EL (cell line): ENCODE measurements at places on chromosomes 5 and 9.

GRCh38 chr9:83019246-83019645 is 43.7 kb downstream of the RASEF start:
- no peak for DNase-seq

DNA sequence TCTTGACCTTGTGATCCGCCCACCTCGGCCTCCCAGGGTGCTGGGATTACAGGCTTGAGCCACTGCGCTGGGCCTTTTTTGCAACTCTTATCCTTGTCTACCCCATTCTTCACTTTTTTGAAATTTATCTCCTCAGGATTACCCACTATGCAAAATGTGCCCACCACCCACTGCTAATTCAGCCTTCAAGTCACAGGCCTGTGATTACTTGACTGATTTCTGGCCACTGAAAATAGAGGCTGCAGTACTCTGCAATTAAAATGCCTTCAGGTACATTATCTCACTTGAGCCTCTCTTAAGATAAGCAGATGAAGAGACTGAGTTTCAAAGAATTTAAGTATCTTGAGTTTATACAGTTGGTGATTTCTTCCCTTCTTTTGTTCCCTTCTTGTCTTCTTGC is 112.4 kb upstream of the SPATA31D4 start:
- DNase-seq, result no peak

GRCh38 chr5:34639852-34640626 is 16.1 kb upstream of the RAI14 start:
- peak; percentile 81 for DNase-seq

DNA sequence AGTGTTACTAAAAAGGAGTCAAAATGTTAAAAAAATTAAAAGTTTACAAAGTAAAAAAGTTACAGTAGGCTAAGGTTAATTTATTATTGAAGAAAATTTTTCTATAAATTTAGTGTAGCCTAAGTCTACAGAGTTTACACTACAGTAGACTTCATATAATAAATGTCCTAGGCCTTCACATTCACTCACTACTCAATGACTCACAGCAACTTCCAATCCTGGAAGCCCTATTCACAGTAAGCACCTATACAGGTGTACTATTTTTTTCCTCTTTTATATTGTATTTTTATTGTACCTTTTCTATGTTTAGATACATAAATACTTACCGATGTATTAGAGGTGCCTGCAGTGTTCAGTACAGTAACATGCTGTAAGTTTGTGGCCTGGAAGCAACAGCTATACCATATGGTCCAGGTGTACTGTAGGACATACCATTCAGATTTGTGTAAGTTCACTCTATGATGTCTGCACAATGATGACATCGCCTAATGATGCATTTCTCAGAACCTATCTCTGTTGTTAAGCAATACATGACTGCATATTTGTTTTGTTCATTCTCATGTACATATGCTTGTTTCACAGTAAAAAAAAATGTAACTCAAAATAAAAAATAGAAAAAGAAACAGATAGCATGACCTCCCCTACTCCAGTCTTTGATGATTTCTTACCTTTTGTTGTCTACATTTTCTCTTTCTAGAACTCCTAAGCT is 64.7 kb downstream of the NR3C1 start:
- peak; percentile 26 for DNase-seq

- DNase-seq, result no peak
Observed at GRCh38 chr9:92097997-92098482, 17.2 kb downstream of the SPTLC1 start.

- DNase-seq, result no peak
Observed at GRCh38 chr5:10490927-10491672, 49.4 kb downstream of the ROPN1L start.

GRCh38 chr9:101498323-101498722 is 35.3 kb upstream of the RNF20 start:
- no peak for DNase-seq

GRCh38 chr5:141973871-141974595 is 5.1 kb downstream of the RNF14 start:
- peak; percentile 69 for DNase-seq

DNA sequence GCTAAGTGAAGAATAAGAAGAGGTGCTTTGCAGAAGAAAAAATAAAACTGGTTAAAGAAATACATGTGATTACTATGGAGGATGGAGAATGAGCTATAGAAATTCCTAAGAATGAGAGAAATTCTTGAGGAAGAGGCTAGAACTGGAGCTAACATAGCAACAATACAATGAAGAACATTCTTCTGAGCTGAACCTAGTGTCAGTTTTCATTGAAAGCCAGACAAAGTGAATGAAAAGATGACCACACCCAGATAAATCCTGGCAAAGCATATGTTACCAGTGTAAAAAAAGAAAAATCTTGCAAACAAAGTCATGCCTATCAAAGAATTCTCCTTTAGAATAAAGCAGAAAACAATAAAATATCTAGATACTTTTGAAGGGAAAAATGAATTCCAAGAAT is 39.6 kb downstream of the SGCD start:
- DNase-seq, result no peak

DNA sequence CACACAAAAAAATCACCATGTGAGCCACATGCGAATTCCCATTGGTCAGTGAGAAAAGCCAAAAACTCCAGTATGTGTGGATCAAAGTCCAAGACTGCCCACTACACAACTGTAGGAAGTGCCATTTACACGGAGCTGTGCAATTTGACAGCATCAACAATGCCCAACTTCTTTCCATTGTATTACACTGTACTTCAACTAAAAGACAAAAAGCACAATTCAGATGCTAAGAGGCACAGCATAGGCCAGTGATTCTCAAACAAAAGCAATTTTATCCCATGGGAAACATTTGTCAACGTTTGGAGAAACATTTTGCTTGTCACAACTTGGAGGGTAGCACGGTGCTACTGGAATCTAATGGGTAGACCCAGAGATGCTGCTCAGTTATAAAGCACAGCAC is 39.8 kb downstream of the IARS1 start:
- DNase-seq, result no peak

GRCh38 chr9:127538849-127539258 is 73.2 kb upstream of the STXBP1 start:
- DNase-seq, result peak; percentile 75

DNA sequence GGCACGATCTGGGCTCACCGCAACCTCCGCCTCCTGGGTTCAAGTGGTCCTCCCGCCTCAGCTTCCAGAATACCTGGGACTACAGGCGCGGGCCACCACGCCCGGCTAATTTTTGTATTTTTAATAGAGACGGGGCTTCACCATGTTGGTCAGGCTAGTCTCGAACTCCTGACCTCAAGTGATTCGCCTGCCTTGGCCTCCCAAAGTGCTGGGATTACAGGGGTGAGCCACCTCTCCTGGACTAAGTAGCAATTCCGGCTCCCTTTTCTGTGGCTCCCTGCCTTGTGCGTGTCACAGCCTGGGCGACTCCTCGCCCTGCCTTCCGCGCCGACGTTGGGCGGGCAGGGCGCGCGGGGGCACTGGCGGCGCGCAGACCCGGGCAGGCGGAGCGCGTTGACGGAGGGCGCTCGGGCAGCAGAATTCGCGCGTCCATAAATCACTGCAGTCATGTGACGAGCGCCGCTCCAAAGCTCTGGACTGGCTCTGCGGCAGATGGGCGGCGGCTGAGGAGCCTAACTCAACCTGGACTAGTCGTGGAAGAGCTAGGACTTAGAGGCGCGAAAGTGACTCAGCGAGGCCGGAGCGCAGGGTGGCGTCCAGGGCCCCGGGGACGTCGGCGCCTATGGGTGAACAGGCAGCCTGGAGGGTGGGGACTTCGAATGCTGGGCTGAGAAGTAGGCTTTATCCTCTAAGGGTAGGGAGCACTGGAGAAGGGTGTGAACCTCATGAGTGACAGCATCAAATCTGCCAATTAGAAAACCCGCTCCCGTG is 1.4 kb upstream of the CIZ1 start:
- DNase-seq, result peak; percentile 95

GRCh38 chr9:120612218-120612617 is 32.3 kb upstream of the CDK5RAP2 start:
- DNase-seq, result no peak
